H4 (cell line): ENCODE measurements at places on chromosomes 13 and 19.

DNA sequence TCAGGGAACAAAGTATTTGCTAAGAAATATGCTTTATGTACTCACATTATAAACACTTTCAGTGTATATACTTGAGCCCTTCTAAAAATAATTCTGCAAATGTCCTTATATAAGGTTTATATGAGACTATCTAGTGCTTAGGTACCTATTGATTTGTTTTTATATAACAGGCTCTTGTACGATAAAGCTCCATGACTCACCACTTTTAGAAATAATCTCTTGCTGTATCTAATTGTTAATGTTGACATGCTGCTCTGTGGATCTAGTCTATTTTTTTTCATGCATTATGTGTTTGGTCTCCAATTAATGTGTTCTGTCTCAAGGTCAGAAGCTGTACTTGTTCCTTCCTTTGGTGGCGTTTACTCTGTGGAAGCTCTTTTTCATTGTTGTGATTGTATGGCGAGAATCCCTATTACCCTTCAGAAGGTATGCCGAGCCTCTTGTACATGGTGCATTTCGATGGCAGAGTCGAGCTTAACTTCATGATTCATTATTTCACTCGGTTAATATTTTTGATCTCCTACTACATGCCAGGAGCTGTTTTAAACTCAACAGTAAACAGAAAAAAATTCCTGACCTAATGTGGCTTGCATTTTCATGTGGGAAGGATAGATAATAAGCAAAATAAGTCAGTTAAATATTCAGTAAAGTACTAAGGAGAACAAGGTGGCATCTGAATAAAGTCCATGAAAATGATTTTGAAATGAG lies 361.6 kb downstream of the COG6 start:
- DNase-seq = no peak

GRCh38 chr13:109971456-109972090 lies 185.2 kb upstream of the IRS2 start:
- no peak for DNase-seq

GRCh38 chr13:36082396-36082795 lies 48.8 kb downstream of the DCLK1 start:
- no peak for DNase-seq

- no peak for DNase-seq
Measured at GRCh38 chr19:21519488-21519887, 14.1 kb downstream of the ZNF429 start.

DNA sequence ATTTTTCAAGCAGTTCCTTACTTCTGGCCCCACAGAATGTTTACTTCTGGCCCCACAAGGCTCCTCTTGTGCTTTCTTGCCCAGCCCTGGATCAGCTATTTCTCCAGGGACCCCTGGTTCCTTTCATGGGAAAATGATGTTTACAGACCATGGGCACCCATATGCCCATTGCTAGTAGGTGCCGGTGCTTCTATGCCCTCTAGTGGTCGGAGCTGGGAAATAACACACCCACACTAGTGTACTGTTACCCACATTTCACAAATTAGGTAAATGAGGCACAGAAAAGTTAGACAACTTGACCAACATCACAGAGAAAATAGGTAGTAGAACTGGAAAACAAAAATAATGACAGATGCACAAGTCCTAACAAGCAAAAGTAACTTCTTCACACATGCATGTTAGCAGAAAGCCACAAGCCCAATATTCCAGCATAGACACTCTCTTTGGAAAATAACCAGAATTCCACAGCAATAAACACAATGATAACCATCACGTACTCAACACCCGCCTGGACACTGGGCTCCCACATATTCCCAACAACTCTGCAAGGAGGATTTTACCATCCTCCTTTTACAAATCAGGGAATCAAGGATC lies 1.3 kb upstream of the CEACAM6 start:
- DNase-seq = peak; percentile 40

- no peak for DNase-seq
Measured at GRCh38 chr19:5222178-5222577, 118.4 kb downstream of the PTPRS start.

DNA sequence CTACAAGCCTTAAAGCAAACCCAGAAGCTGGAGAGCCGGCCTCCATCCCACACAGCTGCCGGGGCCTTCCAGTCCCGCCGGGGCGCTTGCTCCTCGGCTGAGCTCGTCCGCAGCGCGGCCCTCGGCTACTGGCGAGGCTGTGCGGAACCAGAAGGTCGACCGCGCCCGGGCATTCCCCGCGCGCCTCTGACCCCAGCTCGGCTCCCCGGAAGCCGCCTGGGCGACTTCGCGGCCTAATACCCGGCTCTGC lies 863 bp downstream of the ANKRD10 start:
- no peak for DNase-seq

- DNase-seq = no peak
Measured at GRCh38 chr13:38213314-38213713, 136.3 kb upstream of the UFM1 start.

- DNase-seq = no peak
Measured at GRCh38 chr13:51920267-51920666, 58.5 kb downstream of the CCDC70 start.

DNA sequence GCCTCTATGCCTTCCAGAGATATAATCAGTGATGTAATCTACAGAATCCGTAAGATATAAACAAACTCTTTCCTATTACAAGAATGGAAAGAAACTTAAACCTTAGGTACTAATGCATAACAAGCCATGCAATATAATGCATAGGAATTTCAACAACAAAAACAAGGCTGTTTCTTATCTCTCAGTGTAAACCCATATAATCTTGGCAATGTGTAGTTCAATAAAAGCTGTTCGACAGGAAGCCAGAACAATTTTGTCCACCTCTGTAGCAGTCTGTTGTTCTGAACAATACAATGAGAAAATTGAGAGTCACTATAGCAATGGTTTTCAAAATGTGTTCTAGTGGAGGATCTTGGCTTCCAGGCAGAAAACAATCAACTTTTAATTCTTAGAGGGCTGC lies 111.5 kb upstream of the FREM2 start:
- no peak for DNase-seq

DNA sequence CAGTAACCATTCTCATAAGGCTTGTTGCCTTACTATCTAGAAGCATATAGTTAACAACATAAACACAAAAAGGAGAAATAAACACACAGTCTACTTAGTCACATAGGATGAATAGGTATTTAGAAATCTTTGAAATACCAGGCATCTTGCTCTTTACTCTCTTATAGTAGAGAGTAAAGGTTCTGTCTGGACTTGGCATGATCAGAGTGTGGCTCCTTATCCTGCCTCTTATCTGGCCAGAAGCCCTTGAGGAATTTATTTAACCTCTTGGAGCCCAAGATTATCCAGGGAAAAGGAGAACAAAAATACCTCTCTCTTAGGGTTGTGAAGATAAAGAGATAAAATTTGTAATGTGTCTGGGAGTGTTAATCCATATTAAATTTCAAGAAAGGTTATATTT lies 100.2 kb upstream of the MBNL2 start:
- no peak for DNase-seq

DNA sequence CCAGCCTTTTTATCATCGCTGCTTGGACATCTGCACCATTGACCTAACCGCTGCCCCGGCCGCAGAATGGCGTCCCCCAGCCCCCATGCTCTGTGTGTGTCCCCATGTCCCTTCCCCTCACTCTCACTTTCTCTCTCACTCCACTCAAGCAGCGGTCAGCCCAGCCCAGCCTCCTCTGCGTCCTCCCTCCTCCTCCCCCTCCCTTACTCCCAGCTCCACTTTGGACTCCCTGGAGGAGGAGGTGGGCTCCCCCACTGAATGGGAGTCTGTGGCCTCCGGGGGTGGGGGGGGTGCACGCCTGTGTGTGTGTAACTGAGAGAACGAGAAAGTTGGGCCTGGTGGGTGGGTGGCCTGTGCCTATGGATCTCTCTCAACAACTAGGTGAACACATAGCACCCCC lies 2.2 kb downstream of the MAP2K7 start:
- DNase-seq = no peak

GRCh38 chr13:27360562-27360961 lies 63.9 kb upstream of the GTF3A start:
- no peak for DNase-seq

GRCh38 chr19:17611462-17612244 lies 56.2 kb downstream of the COLGALT1 start:
- no peak for DNase-seq

DNA sequence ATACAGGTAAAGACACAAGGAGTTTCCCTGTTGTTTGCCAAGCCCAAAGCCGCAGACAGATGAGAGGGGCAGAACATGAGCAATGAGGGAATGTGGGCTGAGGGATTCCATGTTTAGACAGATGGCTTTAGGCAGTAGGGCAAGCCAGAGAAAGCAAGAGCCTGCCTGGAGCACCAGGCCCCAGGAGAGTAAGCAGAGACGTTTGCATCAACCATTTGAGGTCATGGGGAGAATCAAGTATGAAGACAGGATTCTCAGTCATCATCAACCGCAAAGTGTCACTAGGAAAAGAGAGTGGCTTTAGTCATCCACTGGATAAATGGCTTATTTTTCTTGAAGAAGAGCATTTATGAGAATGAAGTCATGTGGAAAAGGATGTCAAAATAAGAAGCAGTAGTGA lies 184.7 kb downstream of the COG6 start:
- no peak for DNase-seq

DNA sequence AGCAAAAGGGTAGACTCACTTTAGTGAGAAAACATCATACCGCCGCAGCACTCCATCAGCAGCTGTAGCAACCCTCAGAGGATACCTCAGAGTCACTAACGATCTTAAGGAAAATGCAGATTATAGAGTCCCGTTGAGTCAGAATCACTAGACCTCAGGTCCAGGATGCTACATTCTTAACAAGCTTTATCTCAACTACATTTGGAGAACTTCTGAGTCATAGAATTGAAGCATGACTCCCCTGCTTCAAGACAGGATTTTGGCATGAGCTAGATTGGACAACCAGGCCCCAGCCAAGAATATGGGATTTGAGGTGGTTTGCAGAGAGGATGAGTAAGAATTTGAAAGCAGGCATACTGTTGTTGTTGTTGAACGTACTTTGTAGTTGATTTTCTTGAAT lies 118.9 kb upstream of the UBL3 start:
- DNase-seq = no peak

DNA sequence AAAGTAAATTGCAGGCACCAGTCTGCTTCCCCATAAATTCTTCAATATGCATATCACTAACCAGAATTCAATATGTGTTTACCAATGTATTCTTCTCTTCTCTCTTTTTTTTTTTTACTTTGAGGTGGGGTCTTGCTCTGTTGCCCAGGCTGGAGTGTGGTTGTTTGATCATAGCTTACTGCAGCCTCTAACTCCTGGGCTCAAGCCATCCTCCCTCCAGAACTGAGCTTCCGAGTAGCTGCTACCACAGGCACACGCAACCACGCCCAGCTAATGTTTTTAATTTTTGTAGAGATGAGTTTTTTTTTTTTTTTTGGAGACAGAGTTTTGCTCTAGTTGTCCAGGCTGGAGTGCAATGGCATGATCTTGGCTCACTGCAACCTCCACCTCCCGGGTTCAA lies 16.8 kb downstream of the LTBP4 start:
- no peak for DNase-seq

- no peak for DNase-seq
Measured at GRCh38 chr19:47005164-47005641, 14.4 kb upstream of the NPAS1 start.

DNA sequence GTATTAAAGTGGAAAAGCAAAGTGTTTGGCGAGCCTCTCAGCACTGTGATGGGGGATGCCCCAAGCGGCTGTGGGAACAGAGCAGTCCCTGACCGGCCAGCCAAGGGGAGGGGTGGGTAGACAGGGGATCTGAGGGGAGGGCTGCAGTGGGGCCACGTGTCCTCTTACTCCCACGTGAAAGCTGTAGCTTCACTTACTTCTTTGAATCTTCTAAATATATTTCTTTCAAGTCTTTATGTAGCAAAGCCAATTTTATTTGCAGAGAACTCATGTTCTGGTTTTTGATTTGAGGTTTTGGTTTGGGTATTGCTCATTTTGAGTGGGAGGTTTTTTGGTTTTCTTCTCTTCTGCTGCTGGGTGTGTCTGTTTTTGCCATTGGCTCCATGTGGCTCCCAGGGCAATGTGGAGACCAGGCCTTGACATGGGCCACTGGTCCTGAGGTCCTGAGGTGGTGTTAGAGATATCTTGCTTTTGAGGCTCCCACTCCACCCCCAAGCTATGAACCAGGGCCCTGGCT lies 17.7 kb upstream of the OVOL3 start:
- DNase-seq = no peak

- DNase-seq = no peak
Measured at GRCh38 chr13:23851106-23851505, 38.1 kb downstream of the MIPEP start.

DNA sequence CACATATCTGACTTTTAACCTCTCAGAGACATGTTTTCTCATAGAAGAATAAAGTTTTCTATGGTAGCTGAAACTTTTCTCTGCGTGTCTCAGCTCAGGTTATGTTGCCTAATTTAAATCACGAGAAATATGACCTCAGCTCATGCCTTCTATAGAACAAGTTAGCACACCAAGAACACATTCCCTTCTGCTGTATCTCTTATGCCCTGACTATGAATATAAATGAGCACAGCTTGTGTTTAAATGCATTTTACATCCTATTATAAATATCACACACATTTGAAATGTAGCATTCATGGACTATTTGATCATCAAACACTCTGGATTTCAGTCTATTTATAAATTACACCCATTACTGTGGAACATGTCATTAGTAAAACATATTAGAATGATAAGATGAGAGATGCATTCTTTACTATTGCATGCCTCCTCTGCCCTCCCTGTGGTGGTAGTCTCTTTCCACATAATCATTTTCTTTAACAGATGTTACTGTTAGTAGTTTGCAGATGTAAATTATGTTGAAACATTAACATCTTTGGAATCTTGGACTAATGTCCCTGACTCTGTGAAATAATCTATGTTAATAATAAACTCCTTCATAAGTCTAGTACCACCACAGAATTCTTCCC lies 2044.9 kb upstream of the PCDH20 start:
- DNase-seq = no peak

- DNase-seq = no peak
Measured at GRCh38 chr19:5321851-5322681, 18.5 kb downstream of the PTPRS start.

DNA sequence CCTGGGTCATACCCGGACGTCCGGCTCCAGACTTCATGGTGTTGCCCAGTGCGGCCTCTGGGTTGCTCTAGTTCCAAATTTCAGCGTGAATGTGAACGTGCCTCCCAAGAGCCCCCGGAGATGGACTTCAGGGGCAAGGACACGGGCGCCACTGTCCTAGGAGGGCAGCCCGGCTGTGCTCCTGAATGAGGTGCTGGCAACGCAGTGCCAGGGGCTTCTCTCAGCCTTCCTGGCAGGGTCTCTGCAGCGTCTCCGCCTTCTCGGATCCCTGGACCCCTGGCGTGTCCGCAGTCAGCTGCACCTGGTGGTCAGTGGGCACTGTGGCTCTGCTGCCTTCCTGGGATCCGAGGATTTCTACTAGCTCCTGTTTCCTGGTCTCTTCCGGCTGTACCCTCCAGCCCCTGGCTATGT lies 101.7 kb upstream of the MCF2L start:
- no peak for DNase-seq

GRCh38 chr13:47564041-47564440 lies 437.0 kb downstream of the SUCLA2 start:
- DNase-seq = peak; percentile 17

- DNase-seq = peak; percentile 54
Measured at GRCh38 chr19:53004242-53004641, 9.5 kb upstream of the ERVV-1 start.

GRCh38 chr13:73961181-73961580 lies 173.0 kb downstream of the KLF12 start:
- DNase-seq = no peak
